Activated CD4-positive, alpha-beta T cell treated with anti-CD3 and anti-CD28 coated beads, Interleukin-2, amount 50 U/mL, for 1 hour (primary cell): ENCODE measurements at places on chromosomes 3 and 15.

GRCh38 chr3:156172536-156172935 is 52.2 kb downstream of the KCNAB1 start:
- DNase-seq: no peak

DNA sequence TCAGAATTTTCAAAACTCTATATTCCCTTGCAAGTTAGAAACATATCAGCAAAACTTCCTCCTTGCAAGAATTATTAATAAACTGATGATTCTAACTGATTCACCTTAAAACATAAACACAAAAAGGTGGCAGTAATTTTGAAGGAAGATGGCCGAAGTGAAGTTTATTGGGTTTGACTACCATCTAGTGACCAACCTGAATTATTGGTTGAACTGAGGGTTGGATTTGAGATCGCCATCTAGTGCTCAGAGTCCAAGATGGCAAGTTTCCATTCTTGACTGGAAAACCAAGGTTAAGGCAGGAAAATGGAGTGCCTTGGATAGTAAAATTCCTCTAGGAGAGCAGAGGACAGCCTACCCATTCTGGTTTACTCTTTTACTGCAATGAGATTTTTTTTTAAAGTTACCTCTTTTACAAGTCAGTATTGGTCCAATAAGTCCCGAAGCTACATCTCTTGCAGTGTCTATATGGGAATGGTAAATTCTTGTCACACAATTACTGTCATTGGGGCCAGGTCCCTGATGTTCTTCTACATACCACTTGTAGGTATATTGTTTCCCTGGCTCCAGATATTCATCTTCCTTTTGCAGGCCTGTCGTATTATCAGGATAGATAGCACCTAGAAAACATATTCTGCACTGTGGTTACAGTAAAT is 51.6 kb upstream of the CP start:
- DNase-seq: no peak

- DNase-seq: no peak
Observed at GRCh38 chr3:101685870-101686307, 629 bp downstream of the RPL24 start.

DNA sequence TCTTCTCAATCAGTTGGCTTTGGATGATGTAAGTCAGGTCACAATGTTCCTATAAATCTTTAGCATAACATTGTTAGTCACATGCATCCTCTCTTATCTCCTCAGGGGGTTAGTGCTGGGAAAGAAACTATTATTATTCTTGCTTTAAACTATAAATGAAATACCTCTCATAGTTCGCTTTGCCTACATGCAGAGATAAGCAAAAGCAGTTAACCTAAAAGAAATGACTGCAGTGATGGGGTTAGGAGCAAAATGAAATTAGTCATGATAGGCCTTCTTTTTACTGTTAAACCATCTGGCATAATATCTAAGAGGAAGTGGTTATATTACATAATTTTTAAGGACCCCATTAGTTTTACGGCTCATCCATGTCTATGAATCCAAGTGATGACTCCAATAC is 91.7 kb upstream of the IGSF10 start:
- no peak for DNase-seq

DNA sequence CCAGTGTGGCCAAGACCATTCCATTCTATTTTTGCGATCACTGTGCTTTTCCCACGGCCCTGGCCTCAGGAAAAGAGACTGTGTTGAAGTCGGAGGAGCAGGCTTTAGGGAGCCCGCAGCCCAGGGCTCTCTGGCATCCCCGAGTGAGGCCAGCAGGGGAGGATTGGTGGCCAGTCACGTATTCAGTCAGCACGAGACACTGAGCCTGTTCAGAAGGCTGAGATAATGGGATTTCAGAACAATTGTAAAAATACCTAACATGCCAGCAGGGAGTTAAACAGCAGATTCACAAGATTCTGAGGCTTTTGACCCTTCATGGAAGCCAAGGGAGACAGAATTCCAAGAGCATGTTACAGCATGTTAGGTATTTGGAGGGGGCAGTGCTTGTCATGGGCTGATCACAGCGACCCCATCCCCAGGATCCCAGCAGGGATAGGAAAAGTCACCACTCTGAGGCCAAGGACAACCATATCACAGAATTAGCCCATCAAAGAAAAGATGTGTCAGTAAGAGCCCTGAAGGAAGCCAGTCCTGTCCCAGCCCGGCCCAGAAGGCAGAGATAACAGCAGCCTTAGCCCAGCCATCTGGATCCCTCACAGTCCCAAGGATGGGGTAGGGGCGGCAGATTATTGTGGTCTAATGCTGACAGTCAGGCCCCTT is 40.6 kb downstream of the AMOTL2 start:
- no peak for DNase-seq

- DNase-seq: no peak
Observed at GRCh38 chr3:127796831-127797150, 25.5 kb downstream of the MGLL start.

DNA sequence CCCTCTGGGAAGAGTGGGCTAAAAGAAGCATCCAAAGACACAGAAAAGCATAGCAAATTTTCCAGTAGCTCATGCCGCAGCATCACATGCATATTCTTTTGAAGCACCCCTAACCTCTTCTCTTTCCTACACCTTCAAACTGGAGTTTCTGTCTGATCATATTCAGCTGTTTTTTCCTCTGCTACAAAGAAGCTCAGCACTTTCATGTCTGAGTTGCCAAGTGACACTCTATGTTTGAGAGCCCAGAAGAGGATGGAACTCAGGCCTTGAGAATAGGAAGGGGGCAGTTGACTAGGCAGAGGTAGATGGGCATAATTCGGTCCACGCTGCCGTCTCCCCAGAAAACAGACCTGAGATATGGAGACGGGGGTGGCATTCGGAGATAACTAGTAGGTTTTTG is 489.6 kb upstream of the NR2F2 start:
- DNase-seq: no peak

- DNase-seq: no peak
Observed at GRCh38 chr15:29813009-29813408, 9.3 kb downstream of the TJP1 start.

GRCh38 chr3:146431240-146431639 is 38.1 kb downstream of the PLSCR2 start:
- DNase-seq: no peak

DNA sequence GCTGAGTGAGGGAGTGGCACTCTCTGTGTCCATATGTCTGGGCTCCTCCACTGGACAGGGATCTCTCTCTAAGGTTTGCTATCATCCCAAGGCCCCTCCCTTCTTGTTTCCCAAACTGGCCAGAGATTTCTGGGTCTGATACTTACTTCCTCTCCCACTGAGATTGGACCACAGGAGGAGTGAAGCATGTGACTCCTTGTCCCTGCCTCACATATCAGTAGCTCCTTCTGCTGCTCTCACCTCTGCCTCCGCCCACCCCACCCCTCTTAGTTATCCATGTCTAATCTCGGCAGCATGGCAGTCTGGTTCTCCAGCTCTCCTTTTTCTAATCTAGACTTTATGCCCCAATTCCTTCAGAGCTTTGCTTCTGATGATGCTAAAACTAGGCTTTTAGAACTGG is 223.1 kb downstream of the RPLP1 start:
- DNase-seq: no peak

DNA sequence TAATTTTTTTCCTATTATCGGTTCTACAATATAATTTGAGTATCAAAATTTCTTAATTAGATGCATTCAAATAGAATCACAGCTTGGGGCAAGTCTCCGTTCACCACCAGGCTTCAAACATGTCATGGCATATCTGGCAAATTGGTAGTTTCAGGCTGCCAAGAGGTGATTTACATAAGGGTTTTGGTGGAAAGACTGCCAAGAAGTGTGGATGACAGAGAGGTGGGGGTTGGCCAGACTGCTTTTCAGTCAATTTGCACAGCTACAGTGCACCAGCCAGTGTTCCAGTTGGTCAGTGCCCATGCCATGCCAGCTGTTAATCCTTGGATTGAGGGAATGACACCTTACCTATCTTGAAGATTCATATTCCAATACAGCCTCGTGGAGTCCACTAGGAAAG is 8.4 kb upstream of the GSK3B start:
- no peak for DNase-seq

GRCh38 chr3:104458657-104459056 is 908.1 kb upstream of the ALCAM start:
- DNase-seq: no peak

- no peak for DNase-seq
Observed at GRCh38 chr15:75695220-75695619, 17.4 kb downstream of the CSPG4 start.

DNA sequence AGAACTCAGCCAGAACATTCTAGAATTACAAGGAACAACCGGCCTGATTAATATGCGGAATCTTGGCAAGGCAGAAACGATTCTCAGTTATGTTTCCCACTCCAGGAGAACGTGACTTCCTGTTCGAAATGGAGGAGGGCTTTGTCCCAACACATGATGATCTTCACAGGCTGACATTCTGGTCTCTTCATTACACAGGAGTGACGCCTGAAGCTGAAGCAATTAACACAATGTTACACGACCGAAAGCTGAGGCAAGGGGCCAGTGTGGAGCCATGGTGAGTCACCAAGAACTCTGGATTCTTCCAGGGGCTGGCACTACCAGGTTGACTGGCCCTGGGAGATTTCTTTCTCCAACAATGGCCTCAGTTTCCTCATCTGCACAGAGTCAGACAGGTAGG is 40.9 kb downstream of the RFTN1 start:
- no peak for DNase-seq

DNA sequence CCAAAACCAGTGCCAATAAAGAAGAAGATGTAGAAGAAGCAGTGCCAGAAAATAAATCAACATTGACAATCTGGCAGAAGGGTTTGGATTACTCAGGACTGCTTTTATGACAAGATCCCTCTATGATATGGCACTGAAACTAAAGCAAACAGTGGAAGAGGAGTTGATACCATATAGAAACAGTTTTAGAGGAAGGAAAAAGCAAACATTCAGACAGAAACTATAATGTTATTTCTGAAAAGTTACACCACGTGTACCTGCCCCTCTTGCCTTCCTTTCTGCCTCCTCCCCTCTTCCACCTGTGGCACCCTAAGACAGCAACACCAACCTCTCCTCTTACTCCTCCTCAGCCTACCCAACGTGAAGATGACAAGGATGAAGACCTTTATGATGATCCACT is 63.0 kb downstream of the SFMBT1 start:
- no peak for DNase-seq

- no peak for DNase-seq
Observed at GRCh38 chr15:100284701-100285100, 57.1 kb downstream of the ADAMTS17 start.

DNA sequence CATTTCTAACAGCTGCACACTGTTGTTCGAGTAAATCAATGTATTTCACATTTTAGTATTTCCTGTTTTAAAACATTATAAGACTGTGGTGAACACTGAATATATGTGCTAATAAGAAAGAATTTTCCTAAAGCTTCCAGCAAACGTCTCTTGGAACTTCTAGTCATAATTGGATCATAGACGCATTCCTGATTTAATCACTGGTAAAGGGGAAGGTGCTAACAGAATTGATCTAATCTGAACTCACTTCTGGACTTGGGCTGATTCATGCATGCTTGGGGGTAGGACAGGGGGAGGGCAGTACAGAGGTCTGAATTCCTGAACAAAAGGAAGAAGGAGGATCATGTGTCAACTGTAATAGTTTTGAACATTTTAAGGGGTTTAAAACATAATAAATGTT is 7.3 kb upstream of the LEKR1 start:
- no peak for DNase-seq

GRCh38 chr3:118688396-118688884 is 346.2 kb downstream of the IGSF11 start:
- DNase-seq: no peak

- no peak for DNase-seq
Observed at GRCh38 chr15:67480741-67481140, 40.2 kb upstream of the C15orf61 start.

- no peak for DNase-seq
Observed at GRCh38 chr3:33093847-33094246, 3.1 kb downstream of the GLB1 start.

GRCh38 chr3:100149713-100150415 is 35.6 kb upstream of the FILIP1L start:
- DNase-seq: no peak

DNA sequence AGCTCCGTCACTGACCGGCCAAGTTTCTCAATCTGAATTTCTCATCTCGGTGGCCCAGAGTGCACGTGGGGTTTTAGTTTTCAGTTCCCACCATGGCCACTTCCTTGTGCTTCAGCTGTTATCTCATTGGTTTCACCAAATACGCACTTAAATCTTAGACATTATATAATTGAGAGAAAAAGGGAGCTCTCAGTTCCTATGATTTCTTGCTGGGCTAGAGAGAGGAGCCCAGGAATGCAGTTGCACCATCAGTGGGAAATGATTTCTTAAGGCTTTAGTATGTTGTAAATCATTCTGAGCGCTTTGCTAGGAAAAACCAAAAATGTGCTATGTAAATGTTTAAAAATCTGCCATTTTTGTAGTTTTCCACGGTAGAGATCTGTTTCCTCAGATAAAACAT is 53.2 kb downstream of the OXNAD1 start:
- no peak for DNase-seq

- DNase-seq: no peak
Observed at GRCh38 chr3:111509308-111509707, 32.7 kb upstream of the CD96 start.

- no peak for DNase-seq
Observed at GRCh38 chr3:123799544-123800361, 84.4 kb downstream of the MYLK start.

DNA sequence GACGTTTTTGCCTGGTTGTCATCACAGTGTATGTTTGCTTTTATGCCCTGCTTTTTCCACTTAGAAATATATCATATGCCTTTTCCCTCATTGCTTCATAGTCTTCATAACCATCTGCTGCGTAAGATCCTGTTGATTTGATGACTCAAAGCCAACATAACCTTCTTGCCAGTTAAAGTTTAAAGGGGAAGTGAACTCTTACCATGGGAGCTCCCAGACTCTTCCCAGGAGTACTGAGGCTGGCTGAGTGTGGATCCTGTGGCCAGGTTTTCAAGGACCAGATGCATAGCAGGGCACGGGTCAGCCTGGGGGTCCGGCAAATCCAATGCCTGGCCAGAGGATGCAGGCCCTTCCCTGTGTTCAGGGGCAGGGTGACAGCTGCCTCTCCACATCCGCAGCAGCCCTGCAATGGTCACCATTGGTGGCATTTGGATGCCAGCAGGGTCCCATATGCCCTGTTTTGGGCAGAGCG is 42.0 kb upstream of the SACM1L start:
- DNase-seq: no peak

DNA sequence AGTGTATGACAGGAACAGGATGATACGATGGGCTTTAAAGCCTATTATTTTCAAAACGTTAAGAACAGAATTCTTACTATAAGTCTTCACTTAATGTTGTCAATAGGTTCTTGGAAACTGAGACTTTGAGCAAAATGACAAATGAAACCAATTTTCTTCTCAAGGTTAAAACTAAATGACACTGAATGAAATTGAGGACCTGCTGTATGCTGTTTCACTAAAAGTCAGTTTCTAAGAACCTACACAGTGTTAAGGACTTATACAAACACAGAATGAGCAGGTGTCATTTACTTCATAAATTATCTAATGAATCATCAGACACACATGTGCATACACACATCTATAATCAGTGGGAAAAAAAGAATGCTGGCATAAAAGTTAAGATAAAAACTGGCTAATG is 106.9 kb downstream of the RFTN1 start:
- no peak for DNase-seq

GRCh38 chr3:190972840-190973270 is 110.4 kb upstream of the GMNC start:
- no peak for DNase-seq
